Thoracic aorta (tissue), 2 donors: ENCODE measurements at places on chromosomes 3 and 15.

GRCh38 chr3:16609927-16610580 is 4.8 kb upstream of the DAZL start:
- no peak for DNase-seq

- no peak for DNase-seq
Measured at GRCh38 chr15:73747847-73748590, 5.1 kb downstream of the INSYN1 start.

DNA sequence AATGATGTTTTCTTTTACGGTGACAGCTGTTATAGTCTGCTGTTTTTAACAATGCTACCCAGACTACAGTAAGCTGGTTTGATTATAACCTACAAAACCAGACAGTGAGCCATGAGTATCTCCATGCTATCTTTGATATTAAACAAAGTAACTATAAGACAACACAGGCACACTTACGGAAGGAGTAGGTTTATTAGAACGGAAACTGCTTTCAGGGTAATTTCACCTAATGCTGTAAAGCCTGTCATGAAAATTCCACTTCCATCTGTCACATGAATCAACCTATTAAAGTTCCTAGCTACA is 33.0 kb downstream of the VPS13C start:
- no peak for DNase-seq

GRCh38 chr15:100099976-100100375 is 241.8 kb downstream of the ADAMTS17 start:
- no peak for DNase-seq

GRCh38 chr3:56453011-56453410 is 15.3 kb downstream of the ERC2 start:
- no peak for DNase-seq

DNA sequence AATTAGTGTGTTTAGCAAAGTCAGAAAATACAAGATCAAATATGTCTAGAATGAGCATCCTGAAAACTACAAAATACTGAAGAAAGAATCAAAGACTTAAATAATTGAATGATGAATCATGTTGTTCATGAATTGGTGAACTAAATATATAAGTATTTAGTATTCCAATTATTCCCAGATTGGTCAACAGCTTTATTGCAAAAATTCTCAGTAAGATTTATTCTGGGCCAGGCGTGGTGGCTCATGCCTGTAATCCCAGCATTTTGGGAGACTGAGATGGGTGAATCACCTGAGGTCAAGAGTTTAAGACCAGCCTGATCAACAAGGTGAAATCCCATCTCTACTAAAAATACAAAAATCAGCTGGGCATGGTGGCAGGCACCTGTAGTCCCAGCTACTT is 250.0 kb upstream of the NECTIN3 start:
- DNase-seq, result no peak

DNA sequence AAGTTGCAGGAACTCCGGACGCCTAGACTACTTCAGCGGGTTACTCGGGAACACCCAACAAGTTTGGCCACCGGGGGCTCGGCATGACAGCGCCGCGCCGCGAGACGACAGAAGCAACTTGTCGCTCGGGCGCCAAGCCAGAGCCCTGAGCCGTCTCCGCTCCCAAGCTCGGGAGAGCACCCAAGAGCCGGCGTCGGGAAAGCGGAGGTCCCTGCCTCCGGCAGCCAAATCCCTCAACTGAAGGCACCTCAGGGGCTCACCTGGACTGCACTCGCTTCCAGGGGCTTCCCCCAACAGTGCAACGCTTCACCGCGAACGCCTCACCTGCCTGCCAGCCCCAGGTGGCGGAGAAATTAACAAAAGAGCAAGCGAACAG is 640 bp downstream of the MB21D2 start:
- no peak for DNase-seq

- DNase-seq, result no peak
Measured at GRCh38 chr15:101646672-101647071, 5.5 kb downstream of the TM2D3 start.

DNA sequence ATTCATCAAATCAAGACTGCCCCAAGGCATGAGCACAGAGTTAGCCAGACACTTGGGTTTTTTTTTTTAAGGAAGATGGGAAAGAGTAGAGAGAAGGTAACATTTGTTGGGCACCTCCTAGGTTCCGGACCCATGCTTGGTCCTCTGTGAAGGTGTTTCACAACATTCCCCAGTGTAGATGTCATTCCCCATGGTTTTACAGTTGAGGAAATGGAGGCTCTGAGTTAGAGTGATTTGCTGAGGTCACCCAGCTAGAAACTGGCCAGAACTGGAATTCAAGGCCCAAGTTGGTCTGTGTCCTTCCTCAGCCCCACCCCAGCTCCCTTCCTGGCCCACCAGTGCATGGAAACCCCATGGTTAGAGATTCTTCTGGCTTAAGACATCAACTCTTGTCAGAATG is 19.9 kb downstream of the WNT7A start:
- no peak for DNase-seq

- DNase-seq, result peak; percentile 19
Measured at GRCh38 chr3:55160241-55160983, 232.6 kb upstream of the LRTM1 start.

GRCh38 chr15:50953302-50953701 is 44.8 kb downstream of the AP4E1 start:
- DNase-seq, result no peak

DNA sequence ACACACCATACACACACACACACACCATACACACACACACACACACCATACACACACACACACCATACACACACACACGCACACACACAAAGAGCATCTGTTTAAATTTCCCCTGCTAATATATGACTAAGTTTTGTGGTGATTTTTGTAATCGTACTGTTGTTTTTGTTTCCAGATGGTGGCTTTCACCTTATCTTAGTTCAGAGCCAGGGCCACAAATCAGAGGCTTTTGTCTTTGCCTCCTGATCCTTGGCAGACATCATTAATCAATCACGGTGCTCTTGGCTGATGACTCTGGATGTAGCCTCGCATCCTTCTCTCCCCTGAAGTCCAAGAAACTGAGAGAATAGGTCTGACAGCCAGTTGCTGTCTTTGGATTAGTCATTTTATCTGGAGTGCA is 52.1 kb downstream of the EDEM1 start:
- no peak for DNase-seq

DNA sequence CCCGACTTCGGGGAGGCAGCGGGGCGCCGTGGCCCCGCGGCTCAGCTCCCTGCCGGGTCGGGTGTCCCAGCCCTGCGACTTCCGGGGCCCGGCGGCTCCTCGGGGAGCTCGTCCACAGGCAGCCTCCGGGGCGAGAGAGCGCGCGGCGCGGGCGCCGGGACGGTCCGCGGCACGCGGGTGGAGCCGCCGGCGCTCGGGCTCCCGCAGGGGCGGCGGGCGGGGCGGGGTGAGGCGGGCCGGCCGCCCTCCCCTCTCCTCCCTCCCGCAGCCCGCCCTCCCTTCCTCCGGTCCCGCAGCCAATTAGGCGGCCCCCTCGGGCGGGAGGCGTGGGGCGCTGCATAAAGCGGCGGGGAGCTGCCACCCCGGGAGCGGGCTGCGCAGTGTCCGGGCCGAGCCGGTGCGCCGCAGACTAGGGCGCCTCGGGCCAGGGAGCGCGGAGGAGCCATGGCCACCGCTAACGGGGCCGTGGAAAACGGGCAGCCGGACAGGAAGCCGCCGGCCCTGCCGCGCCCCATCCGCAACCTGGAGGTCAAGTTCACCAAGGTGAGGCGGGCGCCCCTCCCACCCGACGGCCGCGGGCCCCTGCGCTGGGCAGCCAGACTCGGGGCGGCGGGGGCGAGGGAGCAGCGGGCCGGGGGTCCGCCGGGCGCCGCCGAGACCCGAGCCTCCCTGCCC is at the start of gene ALDH1A3:
ALDH1A3 (plus strand) TSS at position 368 of the 675 bp plus-strand sequence; CDS start at position 445, 77 bp downstream.
- no peak for DNase-seq

DNA sequence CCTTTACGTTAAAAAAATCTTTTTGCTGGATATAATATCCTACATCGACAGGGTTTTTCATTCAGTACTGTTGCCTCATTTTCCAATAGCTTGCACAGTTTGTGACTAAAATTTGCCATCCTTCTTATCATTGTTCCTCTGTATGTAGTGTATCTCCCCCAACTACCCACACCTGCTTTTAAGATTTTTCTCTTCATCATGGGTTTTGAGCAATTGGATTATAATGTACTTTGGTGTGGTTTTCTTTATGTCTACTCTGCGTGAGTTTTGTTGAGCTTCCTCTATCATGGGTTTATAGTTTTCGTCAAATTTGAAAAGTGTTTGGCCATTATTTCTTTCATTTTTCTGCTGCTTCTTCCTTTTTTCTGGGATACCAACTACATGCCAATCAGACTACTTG is 39.6 kb upstream of the MEF2A start:
- DNase-seq, result no peak

GRCh38 chr15:59447367-59447766 is 9.4 kb downstream of the FAM81A start:
- no peak for DNase-seq

DNA sequence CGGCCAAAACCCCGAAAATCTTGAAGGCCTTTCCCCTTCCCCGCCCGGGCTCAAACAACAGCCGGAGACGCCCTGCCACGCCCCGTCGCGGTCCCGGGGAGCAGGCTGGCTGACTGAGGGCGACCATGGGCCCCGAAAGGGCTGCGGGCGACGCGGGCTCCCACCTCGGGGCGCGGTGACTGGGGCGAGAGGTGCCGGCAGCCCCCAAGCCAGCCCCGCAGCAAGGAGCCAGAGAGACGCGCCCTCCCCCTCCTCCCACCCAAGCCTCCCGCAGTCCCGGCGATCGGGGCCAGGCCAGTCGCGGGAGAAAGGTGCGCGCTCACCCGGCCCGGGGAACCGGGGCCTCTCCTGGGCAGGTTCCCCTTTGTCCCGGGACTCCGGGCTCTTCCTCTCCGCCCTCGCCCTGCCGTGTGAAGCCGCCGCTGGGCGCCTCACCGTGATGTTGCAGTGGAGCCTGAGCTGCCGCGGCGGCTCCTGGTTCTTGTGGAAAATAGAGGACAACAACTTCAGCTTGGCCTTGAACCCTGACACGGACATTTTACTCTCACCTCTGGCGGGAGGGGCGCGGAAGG is 30.6 kb upstream of the ZSCAN2 start:
- no peak for DNase-seq

DNA sequence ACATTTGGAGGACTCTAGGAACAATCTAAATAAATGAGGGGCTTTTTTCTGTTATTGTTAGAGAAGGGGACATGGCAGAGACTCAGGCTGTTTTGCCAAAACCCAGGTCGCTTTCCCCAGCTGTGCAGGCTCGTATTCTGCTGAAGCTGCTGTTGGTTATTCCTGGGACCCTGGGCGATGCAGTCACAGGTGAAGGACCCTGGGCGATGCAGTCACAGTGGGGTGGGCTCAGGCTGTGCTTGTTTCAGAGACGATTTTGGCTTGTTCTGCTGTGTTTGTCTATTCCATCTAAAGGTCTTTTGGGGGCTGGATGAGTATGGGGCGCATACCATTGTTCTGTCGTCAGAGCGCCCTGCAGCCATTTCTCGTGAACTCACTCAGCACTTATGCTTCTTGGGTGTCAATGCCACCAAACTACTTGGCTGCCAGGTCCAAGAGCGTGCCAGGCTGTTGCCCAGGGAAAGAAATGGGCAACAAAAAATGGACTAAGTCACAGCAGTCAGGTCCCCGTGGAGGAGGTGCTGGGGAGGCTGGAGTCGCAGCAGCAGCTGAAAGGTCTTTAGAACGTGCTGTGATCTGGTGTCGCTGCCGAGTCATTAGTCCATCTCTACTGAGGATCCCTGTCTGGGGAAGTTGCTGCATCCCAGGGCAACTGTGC is 151.4 kb downstream of the CHDH start:
- no peak for DNase-seq

- DNase-seq, result no peak
Measured at GRCh38 chr3:50167069-50167840, 12.1 kb downstream of the SEMA3F start.

GRCh38 chr15:35616498-35617271 is 70.7 kb upstream of the DPH6 start:
- no peak for DNase-seq

DNA sequence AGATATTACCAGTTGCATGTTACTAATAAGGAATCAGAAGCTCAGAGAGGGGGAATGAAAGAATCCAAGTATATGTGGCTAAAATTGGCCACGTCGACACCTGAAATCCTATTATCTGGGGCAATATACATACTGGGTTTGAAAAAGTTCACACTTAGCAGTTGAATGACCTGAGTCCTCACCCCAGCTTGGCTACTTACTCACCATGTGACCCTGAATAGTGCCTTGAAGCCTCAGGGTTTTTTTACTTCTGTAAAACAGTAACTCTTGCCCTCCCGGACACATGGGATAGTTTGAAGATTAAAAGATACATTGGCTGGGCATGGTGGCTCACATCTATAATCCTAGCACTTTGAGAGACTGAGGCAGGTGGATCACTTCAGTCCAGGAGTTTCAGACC is 342.2 kb upstream of the TPRG1 start:
- DNase-seq, result no peak

DNA sequence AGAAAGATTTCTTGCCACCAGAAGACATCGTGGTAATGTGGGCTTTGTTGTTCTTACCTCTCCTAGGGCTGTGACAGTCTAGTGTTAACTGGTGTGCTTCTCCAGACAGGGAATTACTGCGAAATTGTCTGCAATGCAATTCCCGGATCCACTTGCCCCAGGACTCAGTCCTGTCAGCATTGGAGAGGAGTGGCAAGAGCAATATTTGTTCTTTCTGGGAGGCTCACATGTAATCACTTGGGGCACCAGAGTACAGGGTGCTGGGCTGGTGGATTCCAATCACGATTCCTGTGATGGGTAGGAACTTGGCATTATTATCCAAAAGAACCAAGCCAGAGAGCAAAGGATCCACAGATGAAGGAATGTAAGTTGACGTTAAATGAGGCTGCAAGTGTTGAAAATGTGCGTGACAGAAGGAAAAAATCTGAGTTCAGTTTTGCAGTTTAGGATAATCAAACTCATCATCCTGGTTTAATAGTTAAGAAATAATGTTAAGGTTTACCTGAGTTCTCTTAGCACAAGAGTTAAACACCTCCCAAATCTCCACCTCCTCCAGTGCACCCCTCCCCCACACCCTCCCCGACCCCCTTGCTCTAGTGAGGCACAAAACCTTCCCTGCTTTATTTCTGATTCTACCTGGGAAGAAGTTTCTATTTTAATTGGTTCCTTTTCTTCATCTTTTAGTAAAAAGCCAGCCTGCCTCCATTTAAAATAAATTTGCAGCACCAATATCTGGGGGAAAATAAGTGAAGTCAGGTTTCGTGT is 79.2 kb downstream of the GMPS start:
- DNase-seq, result no peak

DNA sequence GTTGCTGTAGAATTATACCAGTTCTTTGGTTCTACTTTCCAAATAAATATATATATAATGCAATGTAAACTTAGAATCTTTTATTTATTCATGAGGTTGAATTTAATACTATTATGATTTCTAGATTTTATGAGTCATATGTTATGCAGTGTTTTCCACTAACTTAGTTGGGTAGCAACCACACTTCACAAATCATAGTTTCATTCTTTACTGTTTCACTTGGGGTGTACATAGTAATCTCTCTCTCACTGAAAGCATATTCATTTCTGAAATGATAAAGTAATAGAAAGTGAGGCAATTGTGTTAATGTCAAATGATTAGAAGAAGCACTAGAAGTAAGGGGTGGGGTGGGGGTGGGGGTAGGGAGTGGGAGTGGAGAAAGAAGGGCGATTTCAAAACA is 52.6 kb downstream of the IQCH start:
- no peak for DNase-seq

GRCh38 chr3:125367403-125368230 is 7.5 kb downstream of the ZNF148 start:
- no peak for DNase-seq

- no peak for DNase-seq
Measured at GRCh38 chr15:75721480-75721922, 8.9 kb upstream of the CSPG4 start.
